ENCODE measurements at places on chromosomes 3 and 15.

GRCh38 chr15:95558131-95558530 is 772.4 kb upstream of the NR2F2 start:
- DNase-seq: no peak

- DNase-seq: no peak
Observed at GRCh38 chr15:60418096-60418495, 20.3 kb upstream of the ANXA2 start.

- DNase-seq: no peak
Observed at GRCh38 chr3:55333923-55334322, 153.2 kb downstream of the WNT5A start.

DNA sequence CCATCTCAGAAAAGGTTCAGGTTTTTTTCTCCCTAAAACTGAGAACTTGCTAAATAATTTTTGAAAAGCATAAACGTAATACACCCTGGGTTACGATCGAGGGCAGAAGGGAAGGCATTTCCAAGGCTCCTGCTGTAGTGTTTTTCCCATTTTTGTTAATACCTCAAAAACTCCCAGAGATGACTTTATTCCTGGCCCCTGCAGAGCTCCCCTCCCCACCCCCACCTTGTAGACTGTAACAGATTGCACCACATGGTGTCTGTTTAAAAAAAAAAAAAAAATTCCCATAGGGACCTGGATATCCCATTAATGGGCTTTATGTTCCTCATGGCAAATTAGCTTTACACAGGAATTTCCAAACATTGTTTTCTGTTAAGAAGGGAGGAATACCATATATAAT is 38.2 kb downstream of the FEZF2 start:
- no peak for DNase-seq

DNA sequence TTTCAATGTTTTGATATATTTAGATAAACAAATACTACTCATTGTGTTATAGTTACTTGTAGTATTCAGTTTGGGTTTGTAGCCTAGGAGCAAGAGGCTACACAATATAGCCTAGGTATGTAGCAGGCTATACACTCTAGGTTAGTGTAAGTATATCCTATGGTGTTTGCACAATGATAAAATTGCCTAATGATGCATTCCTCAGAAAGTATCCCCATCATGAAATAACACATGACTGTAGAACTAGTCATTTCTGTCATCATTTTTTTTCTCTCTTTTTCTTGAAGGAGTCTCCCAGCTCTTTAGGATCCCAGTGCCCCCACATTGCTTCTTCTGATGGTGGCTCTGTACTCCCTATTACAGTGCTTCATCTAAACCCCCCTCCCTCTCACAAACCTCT is 157.7 kb upstream of the CADPS start:
- DNase-seq: no peak

DNA sequence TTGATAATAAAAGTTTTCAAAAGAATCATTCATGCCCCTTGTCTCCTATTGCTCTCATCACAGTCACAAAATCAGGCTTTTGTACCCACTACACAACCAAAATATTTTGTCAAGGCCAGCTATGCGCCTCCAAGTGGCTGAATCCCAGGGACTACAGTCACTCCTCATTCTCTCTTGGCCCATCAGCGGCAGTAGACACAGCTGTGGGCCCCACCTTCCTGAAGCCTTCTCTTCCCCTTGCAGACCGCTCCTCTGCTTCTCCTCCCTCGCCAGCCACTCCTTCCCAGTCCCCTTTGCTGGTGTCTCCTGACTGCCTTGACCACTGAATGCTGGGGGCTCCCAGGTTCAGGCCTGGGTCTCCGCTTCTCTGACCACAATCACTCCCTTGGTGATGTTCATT is 52.1 kb downstream of the LSM3 start:
- no peak for DNase-seq

DNA sequence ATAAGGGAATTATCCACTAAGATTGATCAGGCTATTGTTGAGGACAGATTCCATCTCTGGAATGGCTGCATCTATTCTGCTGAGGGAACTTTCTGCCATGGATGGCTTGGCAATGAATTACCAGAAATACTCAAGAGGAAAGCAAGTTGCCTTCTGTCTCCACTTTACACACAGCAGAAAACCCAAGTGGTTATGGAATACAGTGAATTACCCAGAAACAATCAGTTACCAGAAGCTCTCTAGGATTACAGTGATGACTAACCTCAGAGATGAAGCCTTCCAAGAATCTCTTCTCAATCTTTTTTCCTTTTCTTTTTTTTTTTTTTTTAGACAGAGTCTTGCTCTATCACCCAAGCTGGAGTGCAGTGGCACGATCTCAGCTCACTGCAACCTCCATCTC is 183.3 kb downstream of the WDR76 start:
- no peak for DNase-seq

DNA sequence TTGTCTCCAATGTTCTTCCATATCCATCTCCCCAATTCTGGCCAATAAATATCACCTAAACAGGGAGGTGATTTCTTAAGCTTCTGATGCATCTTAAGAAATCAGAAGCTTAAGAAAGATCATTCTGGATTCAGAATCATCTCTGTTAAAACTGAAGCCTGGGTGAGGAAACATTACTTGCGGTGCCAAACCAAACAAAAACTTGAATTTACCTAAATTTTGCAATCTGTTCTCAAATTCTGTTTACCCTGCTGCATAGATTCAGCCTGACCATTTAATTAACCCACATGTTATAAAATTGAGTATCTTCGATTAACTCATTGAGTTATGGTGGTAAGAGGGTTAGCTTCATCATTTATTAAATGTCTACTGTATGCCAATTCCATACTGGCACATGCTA is 204.4 kb upstream of the ZNF385D start:
- DNase-seq: no peak

DNA sequence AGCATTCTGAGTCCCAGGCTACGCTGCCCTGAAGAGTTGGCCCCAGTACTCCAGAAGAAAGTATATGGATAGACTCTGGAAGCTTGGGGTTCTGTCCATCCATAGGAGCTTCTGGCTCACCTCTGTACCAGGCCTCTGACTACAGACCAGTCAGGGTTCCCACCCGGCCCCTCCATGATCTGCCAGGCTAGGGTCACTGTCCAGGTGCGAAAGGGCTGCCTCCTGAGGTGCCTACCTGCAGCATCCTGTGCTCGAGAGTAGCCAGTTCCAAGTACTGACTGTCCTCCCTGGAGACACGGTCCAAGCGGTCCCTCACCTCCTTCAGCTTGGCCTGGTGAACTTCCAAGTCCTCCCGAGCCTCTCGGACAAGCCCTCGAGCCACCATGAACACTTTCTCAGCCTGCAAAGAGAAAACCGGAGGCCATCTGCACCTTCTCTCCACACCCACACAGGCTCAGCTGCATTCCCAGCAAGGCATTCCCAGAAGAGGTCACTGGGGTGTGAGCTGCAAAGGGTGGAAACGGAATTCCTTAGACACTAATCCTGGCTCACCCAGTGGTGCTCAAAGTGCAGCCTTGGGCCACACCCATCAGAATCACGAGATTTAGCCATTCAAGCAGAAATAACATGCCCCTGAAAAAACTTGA is 3.7 kb upstream of the PLXNB1 start:
- no peak for DNase-seq

- no peak for DNase-seq
Observed at GRCh38 chr3:26675336-26675735, 52.8 kb downstream of the LRRC3B start.

DNA sequence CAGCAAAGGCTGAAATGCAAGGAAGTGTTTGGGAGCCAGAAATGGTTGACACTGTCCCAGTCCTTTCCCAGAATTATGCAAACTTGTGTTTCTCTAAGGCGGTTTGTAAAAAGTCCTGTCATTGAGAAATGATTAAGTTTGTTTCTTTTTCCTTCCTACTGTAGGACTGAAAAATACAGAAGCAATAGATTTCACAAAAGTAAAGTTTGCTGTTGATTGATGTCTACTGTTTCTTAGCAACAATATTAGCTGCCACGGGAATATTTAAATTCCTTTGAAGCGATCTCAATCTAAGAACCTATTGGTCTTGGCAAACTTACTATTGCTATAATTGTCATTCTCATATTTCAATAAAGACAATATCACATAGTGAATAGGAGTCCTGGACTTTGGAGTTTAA is 100.7 kb upstream of the IL12A start:
- DNase-seq: no peak

GRCh38 chr3:183613366-183614285 is 21.8 kb upstream of the KLHL24 start:
- no peak for DNase-seq

GRCh38 chr15:69849232-69849610 is 248.5 kb downstream of the TLE3 start:
- DNase-seq: no peak

GRCh38 chr3:4250064-4250463 is 53.1 kb upstream of the SETMAR start:
- no peak for DNase-seq

DNA sequence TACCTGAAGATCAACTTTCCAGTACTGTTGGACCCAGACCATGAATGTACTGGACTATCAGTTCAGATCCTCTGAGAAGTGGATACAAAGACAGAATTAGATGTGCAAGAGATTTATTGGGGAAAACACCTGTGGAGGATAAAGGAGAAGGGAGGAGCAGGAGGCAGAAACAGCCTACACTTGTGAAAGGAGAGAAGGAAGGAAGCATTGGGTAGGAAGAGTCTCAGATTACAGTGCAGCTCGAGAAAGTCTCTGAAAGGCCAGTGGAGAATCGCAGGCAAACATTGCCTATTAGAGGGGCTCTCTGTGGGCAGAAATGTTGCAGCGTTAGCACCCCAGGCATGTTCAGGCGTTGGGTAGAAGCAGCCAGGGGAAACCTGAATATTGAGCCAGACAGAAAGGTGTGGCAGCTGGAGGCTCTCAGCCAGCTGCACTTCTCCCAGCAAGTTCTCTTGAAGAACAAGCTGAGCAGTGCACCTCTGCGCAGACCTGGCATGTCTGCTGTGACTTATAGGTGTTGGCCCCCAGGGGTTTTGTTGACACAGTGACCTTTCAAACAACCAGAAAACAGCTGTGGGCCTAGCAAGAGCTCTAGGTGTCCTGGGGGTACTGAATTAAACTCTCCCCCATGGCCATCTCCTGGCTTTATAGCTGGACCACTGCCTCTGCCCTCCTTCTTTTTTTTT is 7.0 kb downstream of the CHST14 start:
- no peak for DNase-seq

DNA sequence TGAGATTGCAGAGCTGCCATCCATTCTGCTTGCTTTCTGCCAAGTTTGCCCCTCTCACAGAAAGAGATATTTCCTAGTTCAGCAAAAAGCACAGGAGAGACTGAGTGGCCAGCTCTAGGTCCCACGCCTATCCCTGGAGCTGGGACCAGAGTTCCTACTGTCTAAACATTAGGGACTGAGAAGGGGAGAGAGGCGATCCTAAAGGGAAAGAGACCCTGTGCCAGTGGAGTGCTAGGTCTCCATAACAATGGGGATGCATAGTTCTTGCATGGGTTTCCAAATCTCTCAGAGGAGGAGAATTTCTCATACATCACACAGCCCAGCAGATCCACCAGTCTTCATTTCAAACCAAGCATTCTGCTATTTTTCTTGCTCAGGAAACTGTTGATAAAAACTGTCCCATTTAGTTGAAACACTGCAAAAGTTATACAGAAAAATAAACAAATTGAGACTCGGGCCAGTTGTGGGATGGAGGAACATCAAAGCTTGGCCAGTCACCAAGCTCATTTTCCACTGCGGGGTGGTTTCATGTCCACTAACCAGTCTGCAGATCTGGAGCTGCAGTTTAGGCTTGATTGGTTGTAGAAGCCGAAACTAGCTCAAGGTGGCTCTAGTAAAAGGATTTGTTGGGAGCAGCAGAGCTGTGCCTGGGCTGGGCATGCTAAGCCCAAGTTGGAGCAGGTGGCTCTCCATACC is 62.7 kb downstream of the EEFSEC start:
- no peak for DNase-seq

- no peak for DNase-seq
Observed at GRCh38 chr15:98666841-98667240, 18.5 kb downstream of the IGF1R start.

DNA sequence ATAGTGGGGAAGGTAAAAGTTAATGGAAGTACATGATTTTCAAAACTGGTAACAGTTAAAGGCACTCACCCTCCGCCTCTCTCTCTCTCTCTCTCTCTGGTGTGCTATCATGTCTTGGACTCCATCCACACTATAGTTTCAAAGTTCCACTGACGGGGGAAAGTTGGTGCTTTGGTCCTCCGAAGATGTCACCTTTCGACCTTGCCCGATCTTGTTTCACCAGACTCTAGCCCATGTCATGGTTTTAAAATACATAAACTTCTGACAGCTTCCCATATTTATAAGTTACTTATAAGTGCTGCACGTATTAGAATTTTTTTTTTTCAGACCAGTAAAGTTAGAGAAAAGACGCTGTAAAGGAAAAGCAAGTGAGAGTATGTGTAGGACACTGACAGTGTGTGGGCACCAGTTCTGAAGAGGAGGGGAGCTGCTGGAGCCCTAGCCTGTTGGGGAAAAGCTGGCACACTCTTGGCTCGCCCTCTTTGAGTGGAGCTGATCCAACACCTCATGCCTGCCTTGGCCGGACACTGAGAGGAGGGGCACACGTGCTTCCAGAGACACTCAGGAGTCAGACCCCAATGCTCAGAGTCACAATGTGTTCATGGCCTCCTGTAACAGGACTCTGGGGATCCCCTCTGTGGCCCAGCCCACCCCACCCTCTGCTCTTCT is 200.5 kb upstream of the TPM1 start:
- DNase-seq: no peak

- no peak for DNase-seq
Observed at GRCh38 chr3:55282994-55283393, 204.1 kb downstream of the WNT5A start.

DNA sequence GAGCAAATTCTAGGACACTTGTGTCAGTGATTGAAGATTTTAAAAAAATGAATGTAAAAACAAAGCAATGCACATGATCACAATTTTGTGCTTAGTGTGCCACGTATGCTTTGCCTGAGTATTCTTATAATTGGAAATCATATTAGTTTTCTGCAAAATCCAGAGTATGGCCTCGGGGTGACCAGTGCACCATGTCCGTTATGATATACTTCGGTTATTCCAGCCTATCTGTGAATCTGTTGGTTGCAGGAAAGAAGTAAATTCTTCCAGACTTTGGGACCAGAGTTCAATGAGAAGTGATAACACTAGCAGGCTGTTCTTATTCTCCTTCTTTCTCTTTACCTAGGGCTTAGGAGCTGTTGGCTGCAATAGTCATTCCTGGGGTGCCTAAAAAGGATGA is 152.0 kb upstream of the TMC3 start:
- no peak for DNase-seq

DNA sequence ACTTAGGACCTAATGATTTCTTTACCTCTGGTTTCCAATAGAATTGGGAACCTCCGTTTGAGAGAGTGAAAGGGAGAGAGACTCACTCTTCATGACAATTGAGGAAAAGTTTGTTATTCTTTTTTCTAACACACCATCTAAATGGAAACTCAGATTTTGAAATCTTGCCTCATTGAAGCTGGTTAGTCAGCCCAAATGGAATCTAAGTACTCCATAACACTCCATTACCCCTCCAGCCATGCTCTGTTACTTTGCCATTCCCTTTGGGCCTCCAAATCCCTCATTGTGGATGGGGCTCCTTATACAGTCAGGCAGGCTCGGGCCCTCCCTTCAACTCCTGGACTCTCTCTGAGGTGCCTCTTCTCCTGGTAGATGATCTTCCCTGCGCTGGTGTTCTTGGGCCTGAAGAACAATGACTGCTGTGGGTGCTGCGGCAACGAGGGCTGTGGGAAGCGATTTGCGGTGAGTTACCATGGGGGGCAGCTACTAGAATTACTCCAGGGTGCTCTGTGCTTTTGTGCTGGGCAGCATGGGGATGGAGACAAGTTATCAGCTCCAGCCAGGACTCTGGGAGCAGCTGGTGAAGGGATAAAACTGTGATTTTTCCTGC is 1.1 kb downstream of the TM4SF4 start:
- no peak for DNase-seq

All from Kasumi-1 (cell line).